ENCODE measurements at places on chromosomes 12 and 14.

DNA sequence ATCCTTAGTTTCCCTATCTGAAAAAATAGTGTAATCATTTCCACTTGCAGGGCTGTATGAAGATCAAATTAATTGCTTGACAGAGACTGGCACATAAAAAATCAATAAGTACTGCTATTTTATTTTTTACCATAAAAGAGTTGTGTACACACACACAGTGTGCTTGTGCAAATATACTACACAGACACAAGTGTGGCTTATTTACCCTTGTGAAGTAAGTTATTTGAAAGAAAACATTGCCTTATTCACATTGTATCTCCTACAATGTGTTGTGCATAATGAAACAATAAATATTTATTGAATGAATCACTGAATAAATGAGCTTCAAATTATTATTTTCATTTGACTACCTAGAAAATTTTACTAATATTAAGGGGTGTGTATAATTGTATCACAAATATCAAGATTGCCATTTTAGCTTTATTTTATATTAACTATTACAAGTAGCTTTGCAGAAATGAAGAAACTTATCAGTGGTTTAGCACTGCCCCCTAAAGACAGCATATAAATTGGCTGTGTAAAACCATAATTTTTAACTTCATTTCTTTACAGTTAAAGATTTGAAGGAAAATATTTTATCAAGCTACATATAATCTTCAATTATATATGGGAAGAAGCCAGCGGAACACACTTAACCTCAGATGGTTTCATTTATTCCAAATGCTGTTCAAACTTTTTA lies 11.3 kb downstream of the GARIN6 start:
- DNase-seq, result peak; percentile 28

DNA sequence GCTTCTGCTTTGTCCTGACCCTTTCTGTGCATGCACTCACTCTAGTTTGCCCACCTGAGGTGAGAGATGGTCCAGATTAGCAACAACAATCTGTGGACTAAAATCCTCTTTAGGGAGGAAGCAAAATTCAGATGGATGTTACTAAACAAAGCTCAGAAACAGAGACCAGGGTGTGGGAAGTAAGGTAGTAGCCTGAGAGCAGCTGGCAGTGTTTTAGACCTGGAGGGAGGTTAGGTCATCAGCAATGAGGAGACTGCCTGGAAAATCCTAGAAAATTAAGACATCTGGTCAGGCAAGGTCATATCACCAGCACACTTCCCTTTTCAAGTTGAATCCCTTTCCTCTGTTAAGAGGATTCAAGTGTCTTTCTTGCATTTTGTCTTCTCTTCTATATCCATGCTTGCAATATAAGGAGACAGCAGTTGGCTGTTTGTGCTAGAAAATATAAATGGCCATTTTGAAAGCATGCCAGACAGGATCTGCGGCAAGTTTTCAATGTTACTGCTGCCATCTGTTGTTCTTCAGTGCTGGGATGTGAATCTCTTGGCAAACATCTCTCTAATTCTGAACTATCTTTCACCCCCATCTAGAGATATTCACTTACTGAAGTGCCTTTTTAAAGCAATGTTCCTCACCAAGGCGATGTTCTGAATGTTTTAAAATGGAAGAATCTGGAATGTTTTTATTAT lies 266.4 kb downstream of the NAV3 start:
- no peak for DNase-seq

DNA sequence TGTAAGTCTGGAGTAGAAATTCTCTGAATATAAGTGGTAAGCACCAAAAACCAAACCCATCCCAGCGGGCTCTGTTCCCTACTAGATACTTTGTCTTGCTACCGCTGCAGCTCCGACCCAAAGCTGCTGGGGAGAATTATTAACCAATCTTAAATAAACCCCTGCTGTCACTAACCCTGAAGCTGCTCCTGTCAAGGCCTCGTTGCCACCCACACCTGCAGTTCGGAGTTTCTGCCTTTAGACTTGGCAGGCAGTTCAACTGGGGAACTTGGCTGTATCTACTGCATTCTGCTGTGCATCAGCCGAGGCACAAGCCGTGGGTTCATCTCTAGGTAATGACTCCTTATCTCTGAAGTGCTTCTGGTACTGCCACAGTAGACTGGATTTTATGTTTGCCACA lies 55.5 kb downstream of the PPM1A start:
- no peak for DNase-seq

- no peak for DNase-seq
Measured at GRCh38 chr14:96103560-96104460, 64.6 kb downstream of the C14orf132 start.

GRCh38 chr14:29814156-29815015 lies 113.3 kb downstream of the PRKD1 start:
- no peak for DNase-seq

- DNase-seq, result no peak
Measured at GRCh38 chr12:43937947-43938346, 102.1 kb downstream of the TMEM117 start.

GRCh38 chr12:51645961-51646360 lies 54.9 kb downstream of the SCN8A start:
- DNase-seq, result no peak

GRCh38 chr14:87628129-87628528 lies 364.9 kb downstream of the GALC start:
- no peak for DNase-seq

DNA sequence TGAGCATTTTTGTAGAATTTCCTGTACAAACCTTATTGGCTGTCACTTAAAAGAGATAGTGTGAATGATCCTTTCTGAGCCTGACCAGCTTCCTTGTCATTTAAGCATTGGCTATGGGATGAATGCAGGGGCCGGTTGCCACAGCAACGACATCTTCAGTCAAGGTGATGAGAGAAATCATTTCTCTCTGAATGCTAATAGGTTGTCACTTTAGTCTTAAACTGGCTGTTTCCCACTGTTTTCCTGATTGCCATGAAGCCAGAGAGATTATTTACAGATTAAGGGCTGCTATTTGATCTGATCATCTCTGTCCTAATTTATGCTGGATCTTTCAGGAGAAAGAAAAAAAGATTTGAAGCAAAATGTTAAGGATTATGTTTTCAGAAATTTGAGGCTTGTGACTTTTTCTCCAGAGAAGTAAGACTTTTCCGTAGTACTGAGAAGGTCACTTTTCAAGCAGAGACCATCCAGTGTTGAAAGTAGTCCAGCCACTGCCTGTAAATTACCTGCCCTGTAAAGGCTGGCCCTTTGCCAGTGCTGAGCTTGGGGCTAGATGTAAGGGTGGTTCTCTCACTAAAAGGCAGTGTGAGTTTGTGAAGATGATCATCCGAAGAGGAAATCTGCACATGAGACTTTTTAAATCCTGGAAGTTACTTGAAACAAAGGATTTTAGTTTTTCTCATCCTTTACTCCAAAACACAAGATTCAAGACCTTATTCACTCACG lies 235.6 kb downstream of the DACT1 start:
- DNase-seq, result no peak

DNA sequence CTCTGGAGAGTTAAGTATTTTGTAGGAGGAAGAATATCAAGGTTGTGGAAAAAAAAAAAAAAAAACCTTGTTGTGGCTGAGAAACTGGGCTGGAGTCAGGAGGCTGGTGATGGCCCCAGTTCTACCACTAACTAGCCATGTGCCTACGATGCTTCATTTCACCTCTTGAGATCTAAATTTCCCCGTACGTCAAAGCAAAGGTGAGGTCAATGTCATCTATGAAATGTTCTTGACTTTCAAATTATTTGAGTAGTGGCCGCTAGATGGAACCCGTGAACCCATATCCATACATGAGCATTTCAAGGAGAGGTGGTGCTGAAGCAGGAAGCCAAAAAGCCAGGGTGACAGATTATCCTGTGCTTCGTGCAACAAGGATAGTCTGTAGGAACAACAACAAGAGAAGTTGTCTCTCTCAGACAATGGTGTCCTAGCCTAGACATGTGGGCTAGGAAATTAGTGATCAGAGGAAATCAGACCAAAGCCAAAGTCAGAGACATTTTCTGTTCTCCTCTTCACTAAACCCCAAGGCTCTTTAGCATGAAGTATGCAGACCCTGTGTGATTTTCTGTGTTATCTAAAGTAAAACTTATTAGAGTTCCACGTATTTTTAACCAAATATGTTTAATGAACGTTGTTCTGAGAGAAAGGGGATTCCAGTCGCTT lies 95.5 kb upstream of the ETV6 start:
- DNase-seq, result peak; percentile 69

DNA sequence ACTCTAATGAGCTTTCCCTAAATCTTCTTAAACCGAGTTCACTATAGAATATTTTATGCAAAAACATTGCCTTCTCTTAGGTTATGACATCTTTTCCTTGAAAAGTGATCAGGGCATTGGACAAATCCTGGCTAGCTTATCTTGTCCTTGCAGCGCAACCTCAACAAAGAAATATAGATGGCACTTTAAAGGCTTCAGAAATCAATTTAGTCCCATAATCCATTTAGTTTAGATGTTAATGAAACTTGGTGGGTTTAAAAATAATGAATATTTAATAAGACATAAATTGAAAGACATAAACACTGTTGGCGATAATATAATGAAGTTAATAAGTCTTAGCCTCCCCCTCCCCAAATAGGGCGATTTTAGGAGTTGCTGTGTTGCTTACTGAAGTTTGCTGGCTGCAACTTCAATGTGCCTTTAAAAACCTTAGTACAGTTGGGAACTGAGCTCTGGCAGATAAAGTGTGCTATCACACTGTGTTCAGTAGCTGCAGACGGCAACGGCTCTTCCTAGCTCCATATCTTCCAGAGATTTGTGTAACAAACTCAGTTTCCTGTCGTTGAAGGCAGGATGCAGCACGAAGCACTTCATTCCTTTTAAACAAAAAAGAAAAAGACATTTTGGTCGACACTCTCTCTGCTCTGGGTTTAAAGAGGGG lies 19.5 kb downstream of the PLXNC1 start:
- DNase-seq, result no peak

All from RKO (cell line).